Activated naive CD8-positive, alpha-beta T cell treated with anti-CD3 and anti-CD28 coated beads, Interleukin-2, amount 50 U/mL, for 24 hours (primary cell): ENCODE measurements at places on chromosomes 7 and 10.

DNA sequence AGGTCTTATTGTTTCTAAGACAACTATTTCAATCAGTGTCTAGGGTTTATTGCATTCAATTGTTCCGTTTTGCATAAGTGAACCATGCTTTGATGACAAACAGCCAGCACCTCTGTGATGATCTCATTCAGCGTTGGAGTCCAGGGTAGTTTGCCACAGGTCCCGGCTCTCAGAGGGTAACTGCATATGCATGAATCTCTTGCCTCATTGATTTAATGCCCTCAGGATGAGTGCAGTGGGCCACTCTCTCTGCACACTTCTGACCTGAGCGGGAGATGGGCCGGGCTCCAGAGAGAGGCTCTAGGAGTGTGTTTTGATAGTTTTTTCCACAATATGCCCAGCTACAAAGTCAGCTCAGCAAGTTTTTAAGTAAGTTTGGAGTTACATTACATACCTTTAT, 83.9 kb downstream of the HECW1 start:
- DNase-seq: no peak

DNA sequence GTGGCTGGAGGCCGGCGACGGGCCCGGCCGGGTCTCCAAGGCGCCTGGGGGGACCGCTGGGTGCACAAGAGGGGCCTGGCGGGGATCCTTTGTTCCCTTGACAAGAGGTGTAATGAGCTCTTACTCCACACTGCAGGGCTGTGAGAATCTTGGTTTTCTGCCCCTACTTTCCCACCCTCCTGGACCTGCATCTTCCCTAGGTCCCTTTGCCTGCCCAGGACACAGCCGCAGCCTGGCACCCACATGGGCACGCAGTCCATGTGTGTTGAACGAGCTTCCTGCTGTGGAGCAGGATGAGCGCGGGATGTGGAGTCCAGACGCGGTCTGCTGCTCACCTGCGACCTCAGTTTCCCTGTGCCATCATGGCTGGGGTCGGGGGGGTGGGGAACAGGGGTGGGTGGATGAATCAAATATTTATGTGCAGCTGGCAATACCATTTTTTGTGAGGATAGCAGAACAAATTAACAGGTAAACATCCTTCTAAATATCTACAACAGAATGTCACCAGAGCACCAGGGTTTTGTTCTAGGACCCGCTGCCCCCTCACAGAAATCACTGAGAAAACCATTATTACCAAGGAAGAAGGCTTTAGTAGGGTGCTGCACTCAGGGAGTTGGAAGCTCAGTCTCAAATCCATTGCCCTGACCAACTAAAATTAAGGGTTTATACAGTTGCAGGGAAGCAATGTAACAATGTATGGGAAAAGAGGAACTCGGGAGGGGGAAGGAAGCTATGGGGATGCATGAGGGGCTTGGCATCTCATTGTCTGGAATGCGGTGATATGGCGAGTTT, 474 bp upstream of the NSMCE4A start:
- no peak for DNase-seq

- no peak for DNase-seq
These were observed 136.7 kb downstream of the CELF2 start for GRCh38 chr10:11154333-11154732.

- DNase-seq: no peak
These were observed 7.8 kb downstream of the FOXL3 start for GRCh38 chr7:297611-298374.

DNA sequence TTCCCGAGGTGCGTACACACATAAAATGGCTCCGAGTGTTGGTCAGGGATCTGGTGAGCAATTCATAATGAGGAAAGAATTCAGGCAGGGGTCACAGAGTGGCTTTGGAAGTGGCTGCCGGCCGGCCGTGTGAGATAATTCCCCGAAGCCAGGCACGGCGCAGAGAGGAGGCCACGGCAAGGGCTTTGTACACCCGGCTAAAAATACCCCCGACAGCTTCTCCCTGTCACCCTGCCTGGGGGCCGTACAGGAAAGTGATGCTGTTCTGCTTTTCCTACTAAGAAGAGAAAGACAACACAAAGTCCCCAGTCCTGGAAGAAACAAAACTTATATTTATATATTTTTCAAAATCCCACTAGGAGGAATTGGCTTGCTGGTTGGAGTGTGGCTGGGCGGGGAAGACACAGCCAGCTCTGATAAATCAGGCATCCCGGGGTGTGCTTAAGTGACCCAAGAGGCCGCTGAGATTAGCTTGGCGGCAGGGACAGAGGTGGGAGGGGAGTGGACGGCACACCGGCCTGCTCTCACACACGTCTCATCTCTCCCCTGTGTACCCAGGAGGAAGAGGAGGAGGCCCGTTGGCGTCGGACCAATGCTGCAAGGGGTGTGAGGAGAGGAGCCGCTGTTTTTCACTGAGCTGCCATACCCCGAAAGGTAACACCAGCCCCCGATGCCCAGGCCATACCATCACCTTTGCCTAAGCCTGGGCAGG, 70.5 kb downstream of the ZMIZ1 start:
- no peak for DNase-seq

DNA sequence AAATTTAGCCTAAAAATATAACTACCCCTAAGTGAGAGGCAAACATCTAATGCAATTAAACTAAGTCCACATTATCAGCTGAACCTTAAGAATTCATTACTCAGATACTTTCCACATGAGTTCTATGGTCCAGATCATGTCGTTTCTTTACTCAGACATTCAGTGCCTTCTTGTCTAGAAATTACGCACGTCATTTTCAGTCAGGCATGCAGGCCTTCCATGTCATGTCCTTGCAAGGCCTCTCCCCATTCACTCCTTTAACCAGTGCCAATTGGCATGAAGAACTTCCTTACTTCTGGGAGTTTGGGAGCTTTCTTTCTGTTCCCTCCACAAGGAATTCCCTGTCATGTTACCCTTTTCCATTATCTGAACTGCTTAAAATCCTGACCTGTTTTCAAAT, 118.8 kb downstream of the NRP1 start:
- DNase-seq: no peak
